ENCODE measurements at places on chromosomes 12 and 14. TPM values are rescaled to one million over a fixed set of nuclear protein-coding genes. Genes with fewer than 3 reads are reported as not detected.

Gene SLC5A8
- total RNA-seq: not detected

Gene FOXA1
- 6.5 TPM for total RNA-seq

Gene INHBC
- total RNA-seq: not detected

Gene TAS2R20
- total RNA-seq: not detected

Gene VDR
- total RNA-seq: 3.5 TPM

Gene TMPRSS12
- not detected for total RNA-seq

All from A549 treated with dexamethasone at 1 μM for 4 hours (cell line).